ENCODE measurements at places on chromosomes 12 and 14.

GRCh38 chr14:60317609-60318008, 68.6 kb downstream of the PPM1A start:
- H3K4me1 ChIP-seq = no peaks in the 10 kb centered on the region
- DNase-seq = no peak
- no peaks in the 10 kb centered on the region for H3K36me3 ChIP-seq
- no peak overlapping the region for H3K27ac ChIP-seq
- H3K27me3 ChIP-seq = peaks cover 38% of the 10 kb centered on the region

DNA sequence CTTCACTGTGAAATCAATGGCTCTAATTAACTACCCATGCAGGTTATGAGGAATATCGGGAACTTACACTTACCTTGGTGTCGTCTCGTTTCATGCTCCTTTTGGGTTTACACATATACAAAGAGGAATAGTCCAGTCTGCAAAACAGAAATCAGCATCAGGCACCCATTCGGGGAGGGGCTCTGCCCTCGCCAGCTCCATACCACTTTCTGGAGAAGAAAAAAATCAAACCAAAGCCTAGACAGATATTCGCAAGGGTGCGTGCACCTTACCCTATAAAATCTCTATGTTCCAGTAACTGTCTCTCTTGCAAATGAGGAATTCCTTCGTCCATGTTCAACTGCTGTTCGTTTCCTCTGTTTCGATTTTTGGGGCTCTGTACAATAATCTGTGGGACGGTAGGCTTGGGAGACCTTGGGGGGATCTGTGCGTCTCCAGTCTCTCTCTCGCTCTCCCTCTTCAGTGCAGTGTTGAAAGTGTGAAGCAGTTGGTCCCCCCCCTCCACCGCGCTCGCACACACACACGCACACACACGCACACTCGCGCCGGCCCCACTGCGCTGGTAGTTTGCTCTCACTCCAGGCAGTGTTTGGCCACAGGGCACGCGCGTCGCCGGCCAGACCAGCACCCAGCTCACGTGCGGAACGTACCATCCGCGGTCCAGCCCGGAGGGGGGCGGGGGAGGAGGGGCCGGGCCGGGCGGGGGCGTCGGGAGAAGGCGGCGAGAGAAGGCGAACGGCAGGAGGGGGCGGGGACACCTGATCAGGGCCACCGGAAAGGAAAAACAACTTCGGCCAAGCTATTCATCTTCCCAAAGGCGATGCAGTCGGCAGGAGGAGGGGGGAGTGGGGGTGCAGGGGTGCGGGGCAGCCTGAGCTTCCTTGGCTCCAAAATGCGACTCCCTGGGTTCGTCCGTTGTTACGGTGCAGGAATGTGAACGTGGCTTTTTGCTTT, at the start of gene BHLHE41:
Gene BHLHE41 (minus strand): TSS at position 592 of the 954 bp plus-strand sequence. CDS start 258 bp downstream, at position 334.
- H3K27ac ChIP-seq = peak within 1 kb of the TSS; percentile 95
- H3K36me3 ChIP-seq = no peaks in the 10 kb centered on the region
- H3K4me3 ChIP-seq = peak within 1 kb of the TSS; percentile 94
- DNase-seq = peak; percentile 51
- H3K4me1 ChIP-seq = peaks cover 49% of the 10 kb centered on the region

DNA sequence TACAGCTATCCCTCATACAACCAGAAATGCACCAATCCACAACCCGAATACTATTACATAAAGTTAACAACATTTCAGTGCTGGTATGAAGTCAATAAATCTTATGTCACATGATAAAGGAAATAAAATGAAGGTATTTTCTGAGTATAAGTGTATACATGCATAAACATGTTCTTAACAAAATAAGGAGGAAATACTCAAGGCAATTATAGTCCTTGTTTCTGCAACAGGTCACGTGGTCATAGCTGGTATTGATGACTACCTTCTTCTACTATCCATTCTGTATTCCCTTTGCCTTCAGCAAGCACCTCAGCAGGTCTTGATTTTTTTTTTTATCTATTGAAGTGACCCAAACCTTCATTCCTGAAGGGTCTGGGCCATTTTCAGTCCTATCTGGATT, 675.6 kb downstream of the RPL10L start:
- H3K4me1 ChIP-seq = no peaks in the 10 kb centered on the region
- H3K27me3 ChIP-seq = no peaks in the 10 kb centered on the region
- no peak overlapping the region for H3K27ac ChIP-seq
- H3K4me3 ChIP-seq = no peak overlapping the region

DNA sequence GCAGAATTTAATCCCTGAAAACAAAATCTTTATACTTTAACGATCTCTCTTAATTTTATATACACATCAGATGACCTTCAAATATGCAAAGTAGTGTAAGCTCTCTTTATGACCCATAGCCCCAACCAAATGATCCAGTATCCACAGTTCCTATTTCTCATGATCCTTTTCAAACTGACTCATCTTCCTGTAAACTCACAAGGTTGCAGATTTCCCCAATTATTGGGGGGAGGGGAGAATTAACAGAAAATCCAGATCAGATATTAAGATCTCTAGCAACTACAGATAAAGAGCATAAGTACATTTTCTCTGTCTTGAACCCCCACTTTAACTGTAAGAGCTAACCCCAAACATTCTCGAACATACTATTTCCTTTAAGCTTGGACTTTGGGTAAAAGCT, 12.5 kb downstream of the GNS start:
- no peak overlapping the region for H3K4me3 ChIP-seq
- no peak for DNase-seq
- no peak overlapping the region for H3K27ac ChIP-seq
- peaks cover 7% of the 10 kb centered on the region for H3K4me1 ChIP-seq

GRCh38 chr12:105051981-105052380, 32.3 kb downstream of the ALDH1L2 start:
- no peaks in the 10 kb centered on the region for H3K27me3 ChIP-seq
- no peak for DNase-seq
- H3K36me3 ChIP-seq = peaks cover 14% of the 10 kb centered on the region
- no peaks in the 10 kb centered on the region for H3K4me1 ChIP-seq
- H3K4me3 ChIP-seq = no peak overlapping the region

GRCh38 chr12:61111218-61111617, 1149.0 kb upstream of the USP15 start:
- no peaks in the 10 kb centered on the region for H3K27me3 ChIP-seq
- H3K4me3 ChIP-seq = no peak overlapping the region
- no peak for DNase-seq
- H3K4me1 ChIP-seq = no peaks in the 10 kb centered on the region
- H3K36me3 ChIP-seq = no peaks in the 10 kb centered on the region
- H3K27ac ChIP-seq = no peak overlapping the region

DNA sequence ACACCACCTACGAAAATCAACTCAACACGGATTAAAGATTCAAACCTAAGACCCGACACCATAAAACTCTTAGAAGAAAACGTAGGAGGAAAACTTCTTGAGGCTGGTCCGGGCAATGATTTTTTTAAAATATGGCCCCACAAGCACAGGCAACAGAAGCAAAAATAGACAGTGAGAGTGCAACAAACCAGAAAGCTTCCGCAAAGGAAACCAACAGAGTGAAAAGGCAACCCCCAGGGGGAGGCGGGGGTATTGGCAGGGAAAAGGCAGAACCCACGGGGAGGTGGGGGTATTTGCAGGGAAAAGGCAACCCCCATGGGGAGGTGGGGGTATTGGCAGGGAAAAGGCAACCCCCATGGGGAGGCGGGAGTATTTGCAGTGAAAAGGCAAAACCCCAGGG, 20.5 kb upstream of the FBRSL1 start:
- no peak overlapping the region for H3K4me3 ChIP-seq
- no peak overlapping the region for H3K27ac ChIP-seq
- peaks cover 46% of the 10 kb centered on the region for H3K27me3 ChIP-seq
- peaks cover 2% of the 10 kb centered on the region for H3K36me3 ChIP-seq
- H3K4me1 ChIP-seq = peaks cover 6% of the 10 kb centered on the region
- no peak for DNase-seq

DNA sequence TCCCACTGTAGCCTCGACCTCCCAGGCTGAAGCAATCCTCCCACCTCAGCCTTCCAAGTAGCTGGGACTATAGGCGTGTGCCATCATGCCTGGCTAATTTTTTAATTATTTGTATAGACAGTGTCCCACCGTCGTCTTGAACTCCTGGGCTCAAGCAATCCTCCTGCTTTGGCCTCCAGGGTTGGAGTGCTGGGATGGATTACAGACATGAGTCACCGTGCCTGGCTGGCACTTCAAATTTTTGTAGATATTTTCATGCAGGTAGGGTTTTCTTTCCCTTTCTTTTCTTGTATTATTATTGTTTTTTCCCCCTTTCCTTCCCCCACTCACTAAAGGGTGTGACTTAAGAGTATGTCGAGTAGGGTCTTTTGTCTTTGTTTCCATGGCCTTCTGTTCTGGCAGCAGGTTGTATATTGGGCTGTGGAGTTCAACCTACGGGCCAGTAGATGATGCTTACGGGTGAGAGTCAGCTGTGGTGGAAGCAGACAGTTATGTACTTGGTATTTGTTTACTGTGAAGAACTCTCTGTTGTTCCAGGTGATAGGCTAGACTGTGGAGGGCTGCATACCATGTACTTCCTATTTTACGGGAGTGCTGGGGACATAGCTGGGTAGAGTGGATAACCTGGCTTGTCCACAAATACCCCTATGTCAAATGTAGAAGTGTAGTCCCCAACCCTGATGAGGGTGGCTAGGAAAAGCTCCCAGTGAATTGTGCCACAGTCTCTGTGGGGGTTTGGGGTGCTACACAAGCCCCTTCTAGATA, 30.7 kb downstream of the RAD51B start:
- H3K4me3 ChIP-seq = no peak overlapping the region
- H3K27ac ChIP-seq = no peak overlapping the region
- H3K36me3 ChIP-seq = peaks cover 32% of the 10 kb centered on the region
- DNase-seq = no peak

DNA sequence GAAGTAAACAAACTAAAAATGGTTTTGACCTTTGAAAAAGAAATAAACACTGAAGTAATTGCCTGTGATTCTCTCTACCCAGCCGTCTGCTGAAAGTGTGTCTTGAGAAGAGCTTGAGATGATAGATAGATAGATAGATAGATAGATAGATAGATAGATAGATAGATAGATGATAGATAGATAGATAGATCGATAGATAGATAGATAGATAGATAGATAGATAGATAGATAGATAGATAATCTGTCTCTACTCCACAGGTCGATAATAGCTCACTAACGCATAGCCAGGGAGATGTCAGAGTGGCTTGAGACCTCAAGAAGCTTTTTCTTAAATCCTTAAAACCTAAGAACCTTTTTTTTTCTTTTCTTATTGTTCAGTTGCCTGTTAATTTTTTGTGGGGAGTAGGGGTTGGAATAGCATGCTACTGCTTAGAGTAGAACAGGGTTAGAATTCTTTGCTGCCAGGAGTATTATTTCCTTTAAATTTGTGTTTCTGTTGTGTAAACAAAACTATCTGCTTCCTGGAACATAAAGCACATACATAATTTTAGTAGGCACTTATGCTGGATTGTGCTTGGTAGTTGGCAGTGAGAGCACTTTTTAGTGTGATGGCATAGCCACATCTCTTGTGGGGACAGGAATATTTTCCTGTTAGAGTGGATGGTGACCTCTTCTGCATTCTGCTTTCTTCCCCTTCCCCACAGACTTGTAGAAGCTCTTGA, 169.5 kb downstream of the FBXL14 start:
- H3K27me3 ChIP-seq = no peaks in the 10 kb centered on the region
- H3K4me1 ChIP-seq = no peaks in the 10 kb centered on the region
- peaks cover 22% of the 10 kb centered on the region for H3K36me3 ChIP-seq
- no peak for DNase-seq

DNA sequence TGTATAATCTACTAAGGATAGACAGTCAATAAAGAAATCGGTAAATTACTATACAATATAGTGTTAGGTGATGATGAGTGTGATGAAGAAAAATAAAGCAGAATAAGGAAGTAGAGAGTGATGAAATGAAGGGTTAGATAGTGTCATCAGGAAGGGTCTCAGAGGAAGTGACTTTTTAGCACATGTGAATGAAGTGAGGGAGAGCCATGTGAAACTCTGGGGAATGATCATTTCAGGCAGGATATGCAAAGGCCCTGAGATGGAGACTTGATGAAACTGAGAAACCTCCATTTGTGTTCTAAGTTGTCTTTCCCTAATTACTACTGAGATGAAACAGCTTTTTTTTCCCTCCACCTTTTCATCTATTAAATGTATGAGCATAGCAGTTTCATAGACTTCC, 19.4 kb upstream of the GNPTAB start:
- no peak overlapping the region for H3K27ac ChIP-seq
- peaks cover 9% of the 10 kb centered on the region for H3K4me1 ChIP-seq
- H3K36me3 ChIP-seq = no peaks in the 10 kb centered on the region
- DNase-seq = no peak

- no peak overlapping the region for H3K4me3 ChIP-seq
- no peaks in the 10 kb centered on the region for H3K4me1 ChIP-seq
- H3K36me3 ChIP-seq = no peaks in the 10 kb centered on the region
- no peak for DNase-seq
- no peaks in the 10 kb centered on the region for H3K27me3 ChIP-seq
These were observed 79.5 kb upstream of the MIS18BP1 start for GRCh38 chr14:45332360-45332988.

GRCh38 chr12:10690906-10691305, 17.1 kb upstream of the STYK1 start:
- H3K36me3 ChIP-seq = peaks cover 17% of the 10 kb centered on the region
- no peaks in the 10 kb centered on the region for H3K4me1 ChIP-seq
